ENCODE measurements at places on chromosomes 4 and X.

- DNase-seq = no peak
These were observed 163.3 kb upstream of the SPRY1 start for GRCh38 chr4:123233136-123233768.

DNA sequence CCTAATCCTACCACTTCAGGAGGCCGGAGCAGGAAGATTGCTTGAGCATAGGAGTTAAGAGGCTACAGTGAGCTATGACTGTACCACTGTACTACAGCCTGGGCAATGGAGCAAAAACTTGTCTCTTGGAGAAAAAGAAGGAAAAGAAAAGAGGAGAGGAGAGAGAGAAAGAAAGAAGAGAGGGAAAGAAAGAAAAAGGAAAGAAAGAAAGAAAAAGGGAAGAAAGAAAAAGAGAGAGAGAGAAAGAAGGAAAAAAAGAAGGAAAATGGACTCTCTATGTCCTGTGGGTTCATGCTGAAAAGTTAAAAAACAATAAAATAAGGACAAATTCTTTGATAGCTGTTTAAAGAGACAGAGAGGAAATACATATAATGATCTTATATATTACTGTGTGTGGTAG lies 13.3 kb upstream of the ABRAXAS1 start:
- no peak for DNase-seq

GRCh38 chrX:121479406-121479805 lies 432.0 kb downstream of the GLUD2 start:
- no peak for DNase-seq

DNA sequence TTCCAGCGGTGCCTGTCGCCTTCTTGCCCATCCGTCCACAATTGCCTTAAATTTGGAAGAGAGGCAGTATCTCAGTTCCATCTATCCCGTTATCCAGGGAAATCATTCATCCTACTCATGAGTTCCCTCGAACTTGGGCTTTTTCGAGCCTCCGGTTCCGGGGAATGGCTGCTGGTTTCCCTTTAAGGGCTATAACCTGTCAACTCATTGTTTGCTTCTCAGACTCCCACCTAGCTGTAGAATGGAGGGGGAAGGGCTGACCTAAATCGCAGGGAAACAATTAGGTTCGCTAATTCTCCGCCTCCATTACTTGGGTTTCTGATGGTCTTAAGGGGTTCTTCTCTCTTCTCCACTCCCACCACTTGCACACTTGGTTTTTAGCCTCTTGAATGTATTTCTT lies 1.2 kb downstream of the UCHL1 start:
- no peak for DNase-seq

DNA sequence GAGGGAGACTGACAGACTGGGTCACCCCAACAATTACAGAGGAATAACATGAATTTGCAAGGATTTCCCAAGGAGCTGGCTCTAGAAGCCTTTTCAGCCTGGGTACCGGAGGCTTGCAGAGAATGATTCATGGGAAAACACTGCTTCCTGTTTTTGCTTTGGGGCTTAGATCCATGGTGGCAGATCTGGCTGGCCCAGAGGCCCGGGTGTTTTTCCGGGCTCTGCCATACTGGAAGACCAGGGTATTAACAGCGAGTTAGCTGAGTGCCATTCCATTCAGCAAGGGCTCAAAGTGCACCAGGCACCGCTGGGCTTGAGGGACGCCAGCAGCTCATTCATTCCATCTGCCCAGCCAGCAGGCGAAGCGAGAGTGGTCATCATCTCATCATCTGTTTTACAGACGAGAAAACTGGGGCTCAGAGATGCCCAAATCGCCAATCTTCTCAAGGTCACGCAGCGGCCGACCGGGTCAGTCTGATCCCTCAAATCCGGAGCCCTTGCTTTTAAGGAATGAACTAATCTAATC lies 1.3 kb downstream of the WDR1 start:
- no peak for DNase-seq

- DNase-seq = no peak
These were observed 37.0 kb upstream of the NOCT start for GRCh38 chr4:138978600-138978999.

GRCh38 chr4:6526671-6527091 lies 48.3 kb upstream of the MAN2B2 start:
- no peak for DNase-seq

DNA sequence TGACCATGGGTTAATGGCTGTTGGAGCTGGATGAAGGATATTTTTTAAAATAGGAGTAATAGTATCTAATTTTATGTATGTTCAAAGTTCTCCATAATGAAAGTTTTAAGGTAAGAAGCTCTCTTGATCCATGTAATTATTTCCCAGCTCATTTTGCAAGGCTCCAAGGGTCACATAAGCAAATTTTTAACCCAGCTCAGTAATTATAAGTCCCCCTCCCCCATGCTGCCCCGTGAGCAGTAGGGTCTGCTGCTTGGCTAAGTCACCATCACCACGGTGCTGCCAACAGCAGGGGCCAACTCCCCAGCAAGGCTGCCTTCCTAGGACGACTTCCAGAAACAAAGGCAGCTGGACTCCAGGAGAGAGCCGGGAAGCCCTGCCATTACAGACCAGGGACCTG lies 340.0 kb downstream of the FBXW7 start:
- DNase-seq = no peak

GRCh38 chr4:754221-755120 lies 48.8 kb downstream of the PCGF3 start:
- no peak for DNase-seq

DNA sequence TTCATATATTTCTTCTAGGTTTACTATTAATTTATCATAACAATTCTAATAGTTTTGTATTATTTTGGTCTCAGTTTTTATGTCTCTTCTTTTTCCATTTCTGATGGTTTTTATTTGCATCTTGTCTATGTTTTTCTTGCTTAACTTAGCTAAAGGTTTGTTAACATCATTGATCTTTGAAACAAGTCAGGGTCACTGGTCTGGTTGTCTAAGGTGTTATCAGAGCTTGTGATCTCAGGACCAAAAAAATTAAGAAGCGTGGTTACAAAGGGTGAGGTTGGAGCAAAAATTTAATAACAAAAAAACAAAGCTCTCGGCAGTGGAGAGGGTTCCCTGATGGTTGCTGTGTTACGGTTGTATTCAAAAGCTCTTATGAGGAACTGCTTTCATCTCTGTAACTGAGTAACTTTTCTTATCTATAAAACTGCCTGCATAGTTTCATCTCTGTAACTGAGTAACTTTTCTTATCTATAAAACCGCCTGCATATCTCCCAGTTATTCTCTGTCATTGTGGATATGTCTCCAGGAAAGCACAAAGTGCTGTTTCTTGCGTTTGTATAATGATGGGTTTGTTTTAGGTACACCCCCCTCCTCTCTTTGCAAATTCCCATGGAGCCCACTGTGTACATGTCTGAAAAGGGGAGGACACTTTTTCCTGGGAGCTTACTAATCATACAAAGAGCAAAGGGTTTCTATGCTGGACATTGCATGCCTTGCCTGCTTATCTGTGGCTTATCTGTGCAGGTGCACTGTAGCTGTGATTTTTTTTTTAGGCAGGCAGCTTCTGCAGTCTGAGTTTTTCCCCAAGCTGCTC lies 62.4 kb upstream of the UGT2B15 start:
- peak; percentile 68 for DNase-seq

- DNase-seq = no peak
These were observed 278.1 kb upstream of the TET2 start for GRCh38 chr4:104868533-104868932.

DNA sequence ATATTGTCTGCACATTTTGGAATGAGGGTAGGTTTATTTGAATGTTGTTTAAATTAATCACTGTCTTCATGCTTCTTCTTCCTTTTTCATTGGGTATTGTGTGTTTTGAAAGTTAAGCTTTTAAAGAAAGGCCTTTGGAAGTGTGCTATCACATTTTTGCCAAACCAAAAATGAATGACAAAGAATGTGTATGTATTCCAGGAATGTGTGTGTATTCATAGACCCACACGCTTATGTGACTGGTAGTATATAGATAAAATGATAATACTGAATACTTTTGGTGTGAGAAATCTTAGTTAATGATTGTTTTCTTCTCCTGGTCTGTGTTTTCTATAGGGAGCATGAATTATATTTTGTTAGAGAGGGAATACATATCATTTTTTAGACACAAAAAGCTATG lies 404.4 kb downstream of the TLL1 start:
- DNase-seq = no peak

DNA sequence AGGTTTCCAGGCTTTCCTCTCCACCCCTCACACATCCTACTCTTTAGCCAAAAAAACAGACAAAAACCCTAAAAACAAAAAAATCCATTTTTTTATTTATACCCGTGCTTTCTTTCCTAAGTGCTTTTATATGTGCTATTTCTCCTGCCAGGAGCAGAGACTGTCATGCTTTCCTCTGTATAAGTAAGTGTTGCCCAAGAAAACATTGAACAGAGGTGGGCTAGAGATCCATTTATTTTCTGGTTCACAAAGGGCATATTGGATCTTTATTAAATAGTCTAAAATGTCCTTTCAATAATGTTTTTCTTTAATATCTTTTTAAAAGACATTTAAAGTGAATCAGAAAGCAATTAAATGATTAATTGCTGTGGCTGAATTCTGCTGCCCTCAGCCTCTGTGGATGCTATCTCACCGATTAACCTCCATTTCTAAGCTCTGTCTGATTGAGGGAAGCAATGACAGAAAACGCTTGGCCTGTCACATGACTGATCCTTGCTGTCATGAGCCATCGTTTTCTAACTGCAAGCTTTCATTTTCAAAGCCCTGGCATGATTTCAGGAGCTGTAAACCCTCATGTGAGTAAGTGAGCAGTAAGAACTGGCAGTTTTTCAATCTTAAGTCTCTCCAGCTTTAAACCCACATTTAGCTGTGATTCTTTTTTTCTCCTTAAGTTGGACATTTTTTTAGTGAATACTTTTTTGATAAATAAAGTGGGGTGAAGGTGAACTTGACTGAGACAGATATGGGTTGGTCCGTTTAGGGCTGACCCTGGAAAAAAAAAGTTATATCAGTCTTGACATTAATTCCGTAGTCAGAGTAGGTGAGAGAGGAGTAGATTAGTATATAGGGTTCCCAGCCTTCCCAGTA lies 180.7 kb upstream of the PGRMC2 start:
- DNase-seq = peak; percentile 55

GRCh38 chr4:158255727-158256324 lies 45.5 kb downstream of the TMEM144 start:
- no peak for DNase-seq

DNA sequence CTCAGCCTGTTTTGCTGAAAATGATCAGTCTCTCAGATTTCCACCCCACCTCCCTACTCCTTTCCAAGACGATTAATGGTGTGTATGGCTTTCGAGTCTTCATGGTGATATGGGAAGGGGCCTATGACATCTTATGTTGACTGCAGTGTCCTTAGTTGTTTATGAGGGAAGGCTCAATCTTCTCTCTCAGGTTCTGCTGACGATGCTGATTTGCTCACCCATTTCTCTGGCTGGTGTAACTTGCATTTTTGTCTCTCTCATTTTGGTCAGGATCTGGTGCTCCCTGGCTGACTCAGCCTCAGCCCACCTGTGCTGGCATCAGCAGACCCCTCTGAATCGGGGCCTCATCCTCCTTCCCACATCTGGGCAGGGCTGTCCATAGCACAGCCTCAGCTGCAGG lies 31.4 kb upstream of the XAGE2 start:
- DNase-seq = no peak

GRCh38 chrX:53262189-53262917 lies 19.0 kb downstream of the IQSEC2 start:
- no peak for DNase-seq

DNA sequence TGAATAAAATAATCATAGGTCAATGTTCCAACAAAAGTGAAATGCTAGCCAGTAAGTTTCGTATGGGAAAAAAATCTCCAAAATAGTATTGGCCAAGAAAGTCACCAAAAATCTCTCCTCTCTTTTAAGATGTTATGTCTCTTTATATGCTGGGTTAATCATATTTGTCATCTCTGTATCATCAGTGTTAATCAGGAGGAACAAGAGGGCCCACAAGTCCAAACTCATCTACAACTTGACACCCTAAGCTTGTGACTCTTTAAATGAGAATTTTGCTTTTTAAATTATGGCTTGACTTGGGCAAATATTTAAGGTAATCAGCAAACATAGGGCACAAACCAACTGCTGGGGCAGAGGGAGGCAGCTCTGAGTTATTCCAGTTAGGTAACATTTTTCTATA lies 75.5 kb downstream of the AMMECR1 start:
- DNase-seq = no peak

- DNase-seq = peak; percentile 91
These were observed 51.1 kb downstream of the C4orf51 start for GRCh38 chr4:145731028-145731427.

DNA sequence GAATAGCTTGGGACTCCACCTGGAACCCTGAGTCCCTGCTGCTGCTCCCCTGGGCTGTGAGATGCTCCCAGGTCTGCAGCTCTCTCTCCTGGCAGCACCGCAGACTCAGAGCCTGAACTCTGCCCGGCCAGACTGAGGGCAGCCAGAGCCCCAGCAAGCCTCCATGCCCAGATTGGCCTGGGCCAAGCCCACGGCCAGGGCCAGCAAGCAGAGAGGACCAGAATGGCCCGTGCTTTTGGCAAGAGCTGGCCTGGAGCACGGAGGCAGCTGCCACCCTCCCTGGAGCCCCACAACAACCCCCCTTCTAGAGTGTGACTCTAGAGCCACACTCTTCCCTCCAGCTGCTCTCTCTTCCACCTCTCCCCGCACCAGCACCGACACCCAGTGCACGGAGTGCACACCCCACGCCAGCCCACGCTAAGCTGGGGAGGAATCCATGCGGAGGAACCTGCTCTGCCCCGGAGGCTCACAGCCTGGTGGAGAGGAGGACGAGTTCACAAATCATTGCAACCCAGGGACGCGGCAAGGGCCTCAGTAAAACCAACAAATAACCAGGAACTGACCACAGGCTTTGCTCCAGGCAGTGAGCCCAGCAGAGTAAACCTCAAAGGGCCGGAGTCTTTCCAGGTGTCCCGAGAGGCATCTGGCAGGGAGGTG lies 110.3 kb downstream of the HMX1 start:
- peak; percentile 2 for DNase-seq

GRCh38 chr4:10305816-10306215 lies 151.4 kb downstream of the ZNF518B start:
- no peak for DNase-seq

- DNase-seq = no peak
These were observed 66.7 kb upstream of the NOCT start for GRCh38 chr4:138948918-138949317.

DNA sequence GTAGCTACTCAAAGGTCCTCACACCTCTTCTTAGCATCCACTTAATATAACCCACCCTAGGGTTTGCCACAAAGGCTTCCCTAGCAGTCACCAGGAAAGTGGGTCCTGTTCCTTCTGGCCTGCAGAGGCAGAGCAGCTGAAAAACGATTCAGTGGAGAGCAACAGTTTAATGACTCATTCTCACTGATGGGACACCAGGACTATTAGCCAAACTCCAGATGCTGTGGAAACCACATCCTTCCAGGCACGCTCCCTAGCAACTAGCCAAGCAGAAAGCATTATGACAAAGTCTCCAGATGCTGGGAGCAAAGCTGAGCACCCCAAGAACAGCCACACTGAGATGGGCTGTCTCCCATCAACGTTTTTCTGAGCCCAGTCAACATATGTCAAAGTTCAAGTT lies 30.3 kb upstream of the UTP14A start:
- no peak for DNase-seq

- no peak for DNase-seq
These were observed 83.1 kb downstream of the MID1 start for GRCh38 chrX:10537308-10537707.

GRCh38 chrX:40877887-40878286 lies 142.5 kb upstream of the MED14 start:
- DNase-seq = peak; percentile 8

- DNase-seq = peak; percentile 8
These were observed 14.8 kb upstream of the SPARCL1 start for GRCh38 chr4:87543835-87544461.

All from body of pancreas (tissue), 4 donors.